ENCODE measurements at places on chromosomes 5 and 9.

DNA sequence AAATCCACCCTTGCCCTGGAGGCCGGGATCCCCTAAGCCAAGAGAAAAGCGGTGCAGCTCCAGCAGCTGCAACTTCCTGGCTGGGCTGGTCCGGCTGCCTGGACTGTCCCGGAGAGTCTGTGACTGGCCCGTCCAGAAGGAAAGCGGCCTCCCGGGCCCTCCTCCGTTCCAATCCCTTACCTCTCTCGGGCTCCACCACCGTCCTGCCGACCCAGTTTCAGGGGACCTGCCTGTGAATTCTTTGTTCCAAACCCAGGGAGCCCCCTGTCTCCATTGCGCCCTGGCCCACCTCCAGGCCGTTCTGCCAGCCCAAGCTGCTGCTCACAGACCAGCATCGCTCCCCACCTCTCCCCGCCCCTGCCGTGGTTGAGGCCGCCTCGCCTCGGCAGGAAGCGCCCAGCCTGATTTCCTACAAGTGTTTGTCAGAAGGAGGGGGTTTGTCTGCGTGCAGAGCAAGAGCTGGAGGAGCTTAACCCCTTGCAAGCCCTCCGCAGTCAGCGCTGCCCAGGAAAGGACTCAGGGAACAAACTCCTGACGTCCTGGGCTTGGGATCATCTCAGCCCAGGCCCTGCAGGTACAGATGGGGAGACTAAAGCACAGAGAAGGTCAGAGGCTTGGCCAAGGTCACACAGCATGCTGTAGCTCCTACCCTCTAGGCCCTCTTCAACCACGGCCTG, at the start of gene AKNA:
Gene AKNA (minus strand): TSS at position 303 of the 677 bp plus-strand sequence. CDS start 6,649 bp downstream, outside the sequence.
- DNase-seq, result no peak

GRCh38 chr9:16597136-16597535, 273.3 kb downstream of the BNC2 start:
- DNase-seq, result no peak

DNA sequence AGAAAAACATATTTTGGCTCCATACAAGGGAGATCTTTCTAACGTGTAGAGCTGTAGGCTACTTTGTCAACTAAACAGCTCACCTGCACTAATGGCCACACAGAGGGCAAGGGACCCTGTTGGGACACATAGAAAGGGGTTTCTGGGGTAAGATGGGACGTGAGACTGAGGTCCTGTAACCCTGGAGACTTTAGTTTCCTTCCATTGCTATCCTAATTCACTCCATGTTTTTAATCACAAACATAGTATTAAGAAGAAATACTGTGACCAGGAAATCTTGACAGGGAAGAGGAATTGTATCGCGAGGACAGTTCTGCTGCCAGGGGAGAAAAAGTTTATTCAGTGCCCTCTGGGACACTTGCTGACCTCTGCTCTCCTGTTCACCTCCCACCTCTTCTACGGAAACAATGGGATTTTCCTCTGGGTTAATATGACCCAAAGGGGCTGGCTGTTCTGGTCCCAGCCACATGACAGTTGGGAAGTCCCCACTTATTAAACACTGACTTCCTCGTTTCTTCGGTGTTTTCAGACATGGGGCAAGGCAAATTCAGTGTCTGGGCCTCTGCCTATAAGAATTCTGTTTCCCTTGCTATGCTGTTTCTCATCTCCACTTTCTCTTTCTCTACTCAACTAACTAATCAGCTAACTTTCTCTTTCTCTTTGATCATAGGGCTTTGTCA, 106.9 kb upstream of the SEMA6A start:
- no peak for DNase-seq

- DNase-seq, result no peak
Measured at GRCh38 chr5:131640043-131640856, 5.2 kb upstream of the RAPGEF6 start.

DNA sequence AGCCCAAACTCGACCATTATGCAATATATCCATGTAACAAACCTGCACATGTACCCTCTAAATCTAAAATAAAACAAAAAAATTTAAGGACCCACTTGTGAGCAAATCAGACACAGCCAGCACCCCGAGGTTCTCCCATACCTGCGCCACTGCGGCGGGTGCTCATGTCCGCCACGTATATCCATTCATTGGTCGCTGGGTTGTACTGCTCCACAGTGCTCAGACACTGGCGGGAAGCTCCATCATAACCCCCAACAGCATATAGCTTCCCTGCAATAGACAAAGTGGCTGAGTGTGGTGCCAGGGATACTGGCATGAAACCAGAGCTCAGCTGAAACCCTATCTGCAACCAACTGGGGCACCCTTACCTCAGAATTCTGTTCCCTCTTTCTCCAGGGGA, 102.0 kb downstream of the KLHL3 start:
- no peak for DNase-seq

DNA sequence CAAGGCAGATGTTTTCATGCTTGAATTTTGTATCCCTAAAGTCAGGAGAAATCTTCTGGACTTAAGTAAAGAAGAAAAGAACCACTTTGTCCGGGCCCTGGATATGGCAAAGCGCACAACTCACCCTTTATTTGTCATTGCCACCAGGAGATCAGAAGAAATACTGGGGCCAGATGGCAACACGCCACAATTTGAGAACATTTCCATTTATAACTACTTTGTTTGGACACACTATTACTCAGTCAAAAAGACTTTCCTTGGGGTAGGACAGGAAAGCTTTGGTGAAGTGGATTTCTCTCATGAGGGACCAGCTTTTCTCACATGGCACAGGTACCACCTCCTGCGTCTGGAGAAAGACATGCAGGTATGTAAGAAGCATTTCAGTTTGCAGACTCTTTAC, 2.3 kb downstream of the TYRP1 start:
- no peak for DNase-seq

- DNase-seq, result no peak
Measured at GRCh38 chr5:108869066-108869465, 121.4 kb downstream of the FER start.

DNA sequence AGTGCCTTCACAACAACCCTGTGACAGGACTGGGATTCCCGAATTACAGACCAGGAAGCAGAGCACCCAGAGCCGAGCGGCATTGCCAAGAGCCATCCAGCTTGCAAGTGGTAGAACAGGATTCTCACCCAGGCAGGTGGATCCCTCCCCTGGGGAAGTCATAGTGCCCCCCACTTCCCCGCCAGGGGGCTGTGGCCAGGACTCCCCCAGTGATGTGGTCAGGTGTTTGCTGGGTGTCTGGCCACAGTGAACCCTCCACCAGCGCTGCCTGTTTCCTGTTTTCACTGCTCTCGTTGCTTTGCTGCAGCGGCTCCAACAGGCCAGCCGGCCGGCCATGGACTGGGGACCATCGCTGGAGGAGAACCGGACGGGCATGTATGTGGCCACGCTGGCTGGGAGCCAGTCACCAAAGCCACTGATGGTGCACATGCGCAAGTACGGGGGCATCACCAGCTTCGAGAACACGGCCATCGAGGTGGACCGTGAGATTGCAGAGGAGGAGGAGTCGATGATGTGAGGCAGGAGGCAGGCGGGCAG, 19.3 kb downstream of the SLC6A7 start:
- no peak for DNase-seq

DNA sequence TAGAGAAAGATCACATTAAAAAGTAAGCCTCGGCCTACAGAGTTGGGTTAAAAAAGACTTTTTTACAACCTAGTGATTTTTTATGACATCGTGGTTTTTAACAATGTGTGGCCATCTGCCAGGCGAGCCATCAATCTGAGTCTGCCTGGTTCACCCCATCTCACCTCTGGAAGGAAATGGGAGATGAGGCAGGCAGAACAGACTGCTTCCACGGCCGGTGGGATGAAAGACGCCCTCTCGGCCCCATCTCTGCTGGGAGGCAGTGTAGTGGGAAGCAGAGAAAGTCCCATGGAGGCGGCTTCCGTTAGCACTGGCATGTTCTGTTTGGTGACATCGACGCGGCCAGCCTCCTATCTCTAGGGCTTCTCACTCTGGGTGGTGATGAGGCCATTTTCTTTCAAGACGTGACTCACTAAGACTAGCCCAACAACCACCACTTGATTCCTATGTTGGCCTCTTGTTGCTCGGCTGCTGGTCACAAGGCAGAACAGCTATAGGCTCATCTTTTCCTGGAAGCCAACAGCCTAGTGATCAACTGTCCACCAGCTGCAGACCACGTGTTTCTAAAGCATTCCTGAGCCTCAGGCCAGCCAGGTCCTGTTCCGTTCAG, 132.4 kb upstream of the OTULINL start:
- DNase-seq, result no peak

DNA sequence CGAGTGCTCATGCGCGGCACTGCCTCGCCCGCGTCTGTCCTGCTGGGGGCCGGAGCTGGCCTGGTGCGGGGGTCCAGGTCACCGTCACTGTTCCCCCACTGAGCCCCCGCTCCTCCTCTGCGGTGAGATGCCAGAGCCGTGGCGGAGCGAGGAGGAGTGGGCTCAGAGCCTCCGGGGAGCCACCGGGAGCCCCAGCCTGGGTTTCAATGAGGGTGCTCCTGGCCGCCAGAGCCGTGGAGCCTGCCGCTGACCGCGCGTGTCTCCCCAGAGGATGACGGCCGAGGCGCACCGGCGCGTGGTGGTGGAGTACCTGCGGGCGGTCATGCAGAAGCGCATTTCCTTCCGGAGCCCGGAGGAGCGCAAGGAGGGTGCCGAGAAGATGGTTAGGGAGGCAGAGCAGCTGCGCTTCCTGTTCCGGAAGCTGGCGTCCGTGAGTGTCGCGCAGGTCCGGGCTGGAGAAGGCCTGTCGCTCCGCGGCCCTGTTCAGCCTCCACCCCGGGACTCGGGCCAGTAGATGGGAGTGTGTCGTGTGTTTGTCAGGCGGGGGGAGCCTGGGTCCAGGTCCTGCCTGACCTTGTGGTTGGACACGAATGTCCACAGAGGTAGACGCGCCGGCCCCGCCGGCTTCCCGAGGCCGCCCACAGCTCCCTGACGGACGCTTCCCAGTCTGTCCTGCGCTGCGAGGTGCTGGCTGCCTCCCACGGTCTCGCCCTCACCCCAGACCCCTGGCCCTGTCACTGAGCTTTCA, 22.0 kb downstream of the EXOC3 start:
- no peak for DNase-seq

DNA sequence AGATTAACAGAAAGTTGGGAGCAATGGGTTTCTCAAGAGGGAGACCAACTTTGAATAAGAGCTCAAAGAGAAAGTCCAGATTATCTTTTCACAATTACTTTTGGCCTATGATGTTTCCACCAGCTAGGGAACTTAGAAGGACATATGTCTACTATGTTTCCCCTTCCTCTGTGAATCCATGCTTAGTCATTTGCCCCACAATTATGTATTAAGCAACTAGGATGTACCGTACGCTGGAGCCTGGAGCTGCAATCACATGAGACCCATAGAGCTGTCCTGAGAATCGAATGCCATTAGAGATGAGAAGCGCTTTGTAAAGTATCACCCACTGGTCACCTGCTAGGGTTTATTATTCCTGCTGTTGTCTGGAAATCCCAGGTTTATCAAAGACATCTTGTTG, 78.8 kb downstream of the PDE6A start:
- DNase-seq, result no peak

DNA sequence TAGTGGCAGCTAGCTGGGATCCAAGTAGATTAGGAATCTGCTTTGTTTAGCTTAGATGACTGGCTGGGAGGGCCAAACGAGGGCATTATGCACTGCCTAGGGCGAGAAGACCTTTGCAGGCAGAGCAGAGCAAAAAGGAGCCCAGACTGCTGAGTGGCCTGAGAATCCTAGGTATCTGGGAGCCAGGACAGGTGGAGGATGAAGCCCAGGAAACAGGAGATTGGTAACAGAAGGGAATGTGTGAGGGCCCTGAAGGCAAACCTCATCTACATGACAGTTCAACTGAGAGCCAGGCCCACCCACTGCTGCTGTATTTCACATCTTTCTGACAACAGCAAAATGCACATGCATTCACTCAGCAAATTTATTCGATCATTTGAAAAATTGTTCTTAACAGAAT, 192.3 kb downstream of the DTWD2 start:
- no peak for DNase-seq

DNA sequence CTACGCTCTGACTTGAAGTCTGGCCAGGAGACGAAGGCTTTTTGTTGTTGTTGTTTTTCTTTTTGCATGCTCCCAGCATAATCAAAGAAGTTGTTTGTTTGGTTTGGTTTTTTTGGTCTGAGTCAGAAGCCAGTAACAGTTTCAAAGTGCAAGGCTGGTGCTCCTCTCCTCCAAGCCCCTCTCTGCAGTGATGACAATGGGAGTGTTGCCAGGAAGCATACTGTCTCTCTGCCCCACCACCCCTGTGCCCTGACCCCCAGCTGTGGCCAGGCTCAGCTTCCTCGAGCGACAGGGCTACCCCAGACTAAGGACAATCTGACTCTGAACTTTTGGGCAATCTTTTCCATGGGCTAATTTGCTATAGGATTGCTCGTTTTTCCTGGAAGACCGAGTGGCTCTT, 173.8 kb upstream of the PITX1 start:
- DNase-seq, result no peak
